HS-27A (cell line): ENCODE measurements at places on chromosomes 2 and 18.

- peak; percentile 64 for DNase-seq
Measured at GRCh38 chr2:232854082-232854481, 16.0 kb upstream of the SNORC start.

DNA sequence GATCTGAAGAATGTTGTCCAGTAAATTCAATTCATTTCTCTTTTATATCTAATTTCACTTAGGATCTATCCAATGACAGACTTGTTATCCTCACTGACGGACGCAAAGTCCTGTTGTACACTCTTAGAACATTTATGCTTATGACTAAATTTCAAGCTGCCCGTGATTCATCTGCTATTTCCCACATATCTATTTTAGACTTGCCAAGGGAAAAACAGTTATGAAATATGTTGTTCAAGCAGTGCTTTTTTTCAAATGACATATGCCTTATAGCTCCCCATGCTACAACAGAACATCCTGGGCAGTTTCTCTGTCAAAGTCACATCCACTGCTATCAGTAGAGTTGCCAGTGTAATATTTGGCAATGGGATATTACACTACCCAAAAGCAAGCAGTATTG is 94.2 kb upstream of the CBLN2 start:
- no peak for DNase-seq

- peak; percentile 62 for DNase-seq
Measured at GRCh38 chr2:107001964-107002696, 116.2 kb upstream of the ST6GAL2 start.

GRCh38 chr2:171297956-171298355 is 135.8 kb downstream of the METTL8 start:
- DNase-seq = no peak

GRCh38 chr2:38262069-38262871 is 114.8 kb downstream of the ATL2 start:
- no peak for DNase-seq

- DNase-seq = peak; percentile 29
Measured at GRCh38 chr18:68548904-68549870, 165.7 kb downstream of the TMX3 start.

- DNase-seq = no peak
Measured at GRCh38 chr2:133819906-133820305, 251.6 kb upstream of the NCKAP5 start.

DNA sequence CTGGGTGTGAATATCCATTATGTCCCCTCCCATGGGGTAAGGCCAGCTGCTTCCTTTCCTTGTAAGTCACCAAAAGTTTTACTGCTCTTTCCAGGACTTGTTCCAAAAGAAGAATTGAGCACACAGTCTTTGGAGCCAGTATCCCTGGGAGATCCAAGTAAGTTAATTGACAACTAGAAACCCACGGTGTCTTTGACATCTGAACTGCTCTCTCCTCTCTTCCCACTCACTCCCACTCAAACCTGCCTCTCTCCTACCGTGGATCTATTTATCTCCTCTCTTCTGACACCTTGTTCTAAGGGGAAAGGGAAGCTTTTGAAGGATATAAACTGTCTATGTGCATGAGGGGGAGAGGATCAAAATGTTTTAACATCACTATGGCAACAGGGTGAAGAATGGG is 86.7 kb downstream of the VIT start:
- no peak for DNase-seq

- no peak for DNase-seq
Measured at GRCh38 chr18:48862132-48862531, 88.6 kb downstream of the SMAD7 start.

DNA sequence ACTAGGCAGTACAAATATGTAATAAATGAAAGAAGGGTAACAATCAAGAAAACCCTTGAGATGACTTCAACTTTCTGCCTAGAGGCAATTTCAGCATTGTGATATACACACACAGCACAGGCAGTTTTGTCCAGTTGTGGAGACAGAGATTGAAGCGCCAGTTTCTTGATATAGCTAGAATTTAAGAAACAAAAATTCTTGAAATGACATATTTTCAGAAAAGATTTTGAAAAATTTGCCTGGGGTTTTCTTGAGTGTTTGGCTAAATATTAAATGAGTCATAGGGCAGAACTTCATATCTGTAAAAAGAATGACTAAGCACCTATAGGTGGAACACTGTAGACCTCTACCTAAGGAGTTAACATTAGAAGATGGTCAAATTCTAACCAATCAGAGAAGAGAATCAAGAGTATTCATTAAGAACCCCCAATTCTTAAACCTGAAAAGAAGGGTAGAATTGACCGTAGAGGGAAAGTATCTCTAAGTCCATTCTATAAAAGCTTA is 1266.8 kb upstream of the TMEFF2 start:
- DNase-seq = no peak

DNA sequence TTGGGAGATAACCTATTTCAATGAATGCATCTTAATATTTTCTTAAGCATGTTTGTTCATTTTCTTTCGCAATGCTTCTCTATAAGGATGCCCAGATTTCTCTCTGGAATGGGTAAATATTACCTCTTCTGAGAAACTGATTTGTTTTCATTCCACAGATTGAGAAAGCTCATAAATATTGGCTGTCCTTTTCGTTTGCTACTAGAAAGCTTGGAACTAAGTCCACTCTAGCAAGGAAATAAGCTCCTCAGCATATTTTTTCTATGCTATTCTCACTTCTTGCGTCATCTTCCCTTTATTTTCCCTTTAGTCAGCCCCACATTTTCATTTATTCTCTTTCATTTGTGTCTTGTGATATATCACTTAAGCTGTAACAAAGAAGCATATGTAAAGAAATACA is 76.3 kb downstream of the ANTXR1 start:
- no peak for DNase-seq

GRCh38 chr18:68822926-68823325 is 25.0 kb downstream of the CCDC102B start:
- DNase-seq = no peak

DNA sequence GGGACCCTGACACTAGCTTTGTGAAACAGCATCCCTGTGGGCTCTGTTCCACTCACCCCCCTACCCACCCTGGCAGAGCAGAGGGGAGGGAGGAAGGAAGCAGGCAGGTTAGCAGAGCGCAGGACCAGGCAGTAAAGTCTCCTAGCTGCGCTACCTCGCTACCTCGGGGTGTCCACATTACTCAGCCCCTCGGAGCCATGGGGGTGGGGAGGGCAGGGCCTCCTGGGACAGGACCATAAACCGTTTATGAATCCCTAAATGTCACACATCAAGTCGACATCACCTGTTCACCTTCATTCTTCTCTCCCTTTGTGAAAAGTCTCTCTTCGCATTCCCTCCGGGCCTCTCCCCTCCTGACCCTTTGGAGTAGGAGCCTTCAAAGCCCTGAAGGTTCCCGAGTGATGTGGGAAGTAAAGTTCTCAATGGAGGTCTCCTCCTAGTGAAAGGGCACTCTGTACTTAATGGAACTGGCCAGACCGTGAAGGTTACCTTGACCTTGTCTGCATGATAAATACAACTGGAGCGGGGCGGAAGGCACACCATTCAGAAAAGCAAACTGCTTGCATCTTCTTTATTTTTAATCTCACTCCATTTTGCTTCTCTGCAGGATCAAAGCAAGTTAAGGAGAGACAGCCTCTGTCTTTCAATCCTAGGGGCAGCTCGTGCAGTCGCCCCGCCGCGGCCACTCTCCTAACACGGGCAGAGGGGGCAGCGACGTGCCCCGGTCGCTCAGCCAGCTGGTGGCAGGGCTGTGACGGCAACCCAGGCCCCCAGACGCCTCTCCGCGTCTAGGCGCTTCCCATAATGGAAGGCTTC is 23.7 kb upstream of the SMAD7 start:
- DNase-seq = no peak

DNA sequence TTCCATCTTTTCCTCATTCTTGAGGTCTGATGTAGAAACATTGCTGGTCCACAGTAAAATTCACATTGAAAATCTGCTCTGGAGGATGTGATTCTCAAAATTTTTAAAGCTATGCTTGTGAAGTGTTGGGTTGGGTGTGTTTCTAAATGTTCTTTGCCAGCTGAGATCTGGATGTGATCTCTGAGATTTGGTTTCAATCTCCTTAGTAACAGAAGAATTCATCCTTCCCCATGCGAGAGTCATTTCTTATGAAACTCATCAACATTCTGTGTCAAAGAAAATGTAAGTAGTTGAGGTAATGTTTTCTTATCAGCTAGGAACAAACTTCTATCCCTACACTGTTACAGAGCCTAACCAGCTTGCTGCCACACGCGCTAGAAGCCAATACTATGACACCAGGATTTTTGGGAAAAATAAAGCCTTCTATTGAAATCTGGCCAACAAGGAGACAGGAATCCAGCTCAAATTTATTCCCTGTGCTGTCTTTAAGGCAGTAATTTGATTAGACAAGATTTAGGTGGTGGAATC is 134.9 kb downstream of the PTH2R start:
- no peak for DNase-seq

DNA sequence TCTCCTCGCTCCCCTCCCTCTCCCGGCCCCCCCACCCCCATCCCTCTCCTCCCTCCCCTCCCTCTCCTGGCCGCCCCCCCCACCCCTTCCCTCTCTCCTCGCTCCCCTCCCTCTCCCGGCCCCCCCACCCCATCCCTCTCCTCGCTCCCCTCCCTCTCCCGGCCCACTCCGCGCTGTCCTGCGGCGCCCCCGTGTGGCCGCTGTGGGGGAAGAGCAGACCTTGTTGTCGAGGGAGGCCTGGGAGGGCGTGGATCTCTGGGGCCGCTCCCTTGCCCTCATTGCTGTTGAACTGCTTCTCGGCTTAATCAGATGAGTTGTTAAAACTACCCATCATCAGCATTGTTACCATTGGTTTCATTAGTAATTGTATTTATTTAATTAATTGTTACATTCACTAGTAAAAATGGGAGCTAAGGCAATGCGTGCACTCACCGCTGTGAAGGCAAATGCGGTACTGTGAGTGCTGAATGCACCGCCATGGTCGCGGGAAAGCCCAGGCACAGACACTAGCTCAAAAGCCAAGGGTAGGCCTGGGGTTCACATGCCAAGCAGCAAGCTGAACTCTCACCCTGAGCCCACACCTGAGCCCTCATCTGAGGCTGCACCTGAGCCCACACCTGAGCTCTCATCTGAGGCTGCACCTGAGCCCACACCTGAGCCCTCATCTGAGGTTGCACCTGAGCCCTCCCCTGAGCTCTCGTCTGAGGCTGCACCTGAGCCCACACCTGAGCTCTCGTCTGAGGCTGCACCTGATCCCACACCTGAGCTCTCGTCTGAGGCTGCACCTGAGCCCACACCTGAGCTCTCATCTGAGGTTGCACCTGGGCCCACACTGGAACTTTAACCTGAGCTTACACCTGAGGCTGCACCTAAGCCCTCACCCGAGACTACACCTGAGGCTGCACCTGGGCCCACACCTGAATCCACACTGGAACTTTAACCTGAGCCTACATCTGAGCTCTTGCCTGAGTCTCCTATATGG is 8.8 kb downstream of the RTP5 start:
- DNase-seq = no peak

DNA sequence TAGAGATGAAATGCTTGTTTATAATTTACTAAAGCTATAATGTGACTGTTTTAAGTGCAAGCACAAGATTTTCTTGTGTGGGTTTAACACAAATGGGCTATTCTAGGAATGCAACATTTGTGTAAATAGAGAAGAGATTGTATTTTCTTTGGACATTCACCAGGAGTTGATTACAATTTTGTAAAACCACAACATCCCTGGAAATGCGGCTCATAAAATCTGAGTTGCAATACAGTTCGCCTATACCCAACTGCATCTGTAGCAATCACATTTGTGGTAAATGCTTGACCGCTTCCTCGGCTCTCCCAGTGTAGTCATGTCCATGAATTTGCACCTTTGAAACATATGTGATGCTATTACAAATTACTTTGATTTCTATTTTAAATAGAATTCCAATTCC is 348.7 kb upstream of the CDH20 start:
- peak; percentile 39 for DNase-seq

GRCh38 chr2:170313347-170313991 is 135.5 kb downstream of the MYO3B start:
- no peak for DNase-seq

DNA sequence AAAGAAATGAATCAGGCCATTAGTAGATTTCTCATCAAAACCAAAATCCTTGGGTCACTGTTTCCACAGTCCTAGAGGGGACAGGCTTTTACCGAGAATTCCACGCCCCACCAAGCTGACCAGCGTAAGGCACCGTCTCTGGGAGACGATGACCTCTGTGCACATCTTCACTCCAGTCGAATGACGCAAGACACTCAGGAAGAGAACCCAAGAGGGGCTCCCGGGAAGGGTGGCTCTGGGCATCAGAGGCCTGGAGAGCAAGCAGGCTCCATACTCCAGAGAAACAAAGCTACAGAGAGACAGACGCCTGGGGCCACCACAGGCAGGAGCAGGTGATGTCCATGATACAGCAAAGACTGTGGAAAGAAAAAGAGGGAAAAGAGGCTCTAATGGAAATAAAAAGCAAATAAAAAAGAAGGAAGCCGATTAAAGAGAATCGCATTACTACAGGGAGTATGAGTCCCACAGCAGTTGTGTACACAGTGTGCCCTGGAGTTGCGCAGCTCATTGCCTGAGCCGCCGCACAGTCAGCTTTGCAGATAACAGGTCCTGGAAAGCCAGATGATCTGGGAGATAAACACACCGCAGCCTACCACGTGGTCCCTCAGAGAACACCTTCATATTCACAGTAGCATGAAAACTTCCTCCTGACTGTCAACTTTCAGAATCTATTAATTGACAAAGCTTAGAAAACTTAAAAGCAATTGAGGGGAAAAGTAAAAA is 572.7 kb upstream of the SALL3 start:
- DNase-seq = no peak

DNA sequence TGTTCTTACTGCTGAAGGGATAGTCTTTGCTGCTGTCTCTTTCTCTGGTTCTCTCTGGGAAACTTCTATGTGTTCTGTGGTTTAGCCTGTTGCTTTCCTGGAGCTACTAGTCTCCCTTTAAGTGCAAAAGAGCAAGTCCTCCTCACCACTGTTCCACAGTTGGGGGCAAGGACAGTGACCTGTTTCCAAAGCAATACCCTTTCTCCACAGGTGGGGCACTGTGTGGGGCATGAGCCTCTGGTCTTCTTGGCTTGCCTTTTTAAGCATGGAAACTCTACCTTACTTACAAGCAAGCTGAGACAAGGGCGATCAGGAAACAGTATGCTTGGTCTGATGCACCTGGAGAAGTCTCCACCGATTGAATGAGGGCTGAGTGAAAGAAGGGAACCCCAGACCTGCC is 156.7 kb downstream of the CPS1 start:
- no peak for DNase-seq

DNA sequence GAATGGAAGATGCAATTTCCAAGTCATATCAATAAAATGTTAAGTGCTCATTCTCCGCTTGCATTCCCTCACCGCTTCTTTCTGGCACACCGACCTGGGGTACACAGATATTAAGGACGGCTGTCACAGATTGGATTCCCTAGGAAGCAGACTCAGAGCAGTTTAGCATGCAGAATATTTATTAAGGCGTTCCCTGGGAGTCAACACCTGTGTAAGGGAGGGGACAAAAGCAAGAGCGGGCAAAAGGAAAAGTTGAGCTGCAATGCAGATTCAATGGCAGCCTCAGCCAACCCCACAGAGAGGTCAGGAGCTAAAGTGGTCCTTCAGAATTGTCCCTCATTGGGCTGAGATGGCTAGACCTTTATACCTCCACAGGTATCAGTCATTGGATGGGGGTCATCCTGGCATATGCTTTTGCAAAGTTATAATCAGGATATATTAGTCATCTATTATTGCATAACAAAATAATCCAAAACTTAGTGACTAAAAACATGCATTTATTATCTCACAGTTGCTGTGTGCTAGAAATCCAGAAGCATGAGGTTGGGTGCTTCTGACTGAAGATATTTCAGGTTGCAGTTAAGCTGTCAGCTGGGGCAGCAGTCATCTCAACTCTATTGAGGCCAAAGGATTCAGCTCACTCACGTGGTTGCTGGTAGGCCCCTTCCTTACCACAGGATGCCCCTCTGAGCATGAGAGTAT is 27.0 kb upstream of the INO80D start:
- no peak for DNase-seq
